CD4-positive, alpha-beta T cell treated with Interleukin-1 beta for 1 hour (primary cell): ENCODE measurements at places on chromosomes 7 and 10.

GRCh38 chr10:122264436-122264835, 6.7 kb upstream of the BTBD16 start:
- DNase-seq: no peak

DNA sequence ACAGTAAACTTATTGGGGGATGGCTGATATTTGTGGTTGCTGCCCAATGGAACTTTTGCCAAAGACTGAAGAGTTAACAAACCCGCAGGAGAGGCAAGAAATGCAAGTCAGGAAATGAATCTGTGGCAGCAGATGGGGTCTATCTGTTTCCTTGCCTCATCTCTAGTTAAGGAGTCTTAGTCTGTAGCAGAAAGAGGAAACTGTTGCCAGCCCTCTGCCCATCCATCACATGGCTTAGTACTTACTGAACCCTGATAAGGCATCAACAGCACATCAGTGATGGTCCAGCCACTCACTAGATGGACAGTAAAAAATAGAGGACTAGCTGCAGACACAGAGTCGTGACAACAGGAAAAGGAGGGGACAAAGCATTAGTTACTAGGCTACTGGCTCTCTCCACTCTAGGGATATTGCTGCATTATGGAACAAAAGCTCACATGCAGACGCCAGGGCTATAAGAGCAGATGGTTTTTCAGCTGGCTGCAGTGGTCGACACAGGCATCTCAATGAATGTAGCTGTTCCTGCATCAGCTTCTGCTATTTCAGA, 614.7 kb downstream of the PARD3 start:
- no peak for DNase-seq

DNA sequence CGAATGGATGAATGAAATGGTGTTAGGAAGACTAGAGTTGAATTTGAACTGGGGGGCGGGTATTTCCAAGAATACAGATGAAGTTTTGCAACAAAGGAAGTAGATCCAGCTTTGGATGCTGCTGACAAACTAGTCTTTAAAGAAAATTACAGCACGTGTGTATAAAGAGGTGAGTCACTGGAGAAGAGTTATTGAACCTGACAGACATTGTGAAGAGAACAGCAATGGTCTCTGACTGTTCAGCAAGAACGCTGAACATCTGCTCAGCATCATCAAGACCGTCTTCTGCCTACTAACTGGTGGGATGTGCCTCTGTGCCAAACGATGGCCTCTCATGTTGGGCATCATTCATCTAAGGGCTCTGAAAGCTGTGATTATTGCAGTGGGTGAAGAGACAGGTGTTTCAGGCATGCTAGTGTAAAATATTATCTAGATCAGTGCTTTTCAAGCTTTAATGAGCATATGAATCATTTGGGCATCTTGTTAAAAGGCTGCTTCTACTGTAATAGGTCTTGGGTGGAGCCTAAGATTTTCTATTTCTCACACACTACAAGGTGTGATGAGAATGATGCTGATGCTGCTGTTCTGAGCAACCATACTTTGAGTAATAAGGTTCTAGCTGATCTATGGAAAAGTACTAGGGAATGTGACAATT, 291.3 kb downstream of the PTEN start:
- DNase-seq: no peak

- DNase-seq: no peak
Observed at GRCh38 chr7:771234-772004, 44.3 kb upstream of the PRKAR1B start.

DNA sequence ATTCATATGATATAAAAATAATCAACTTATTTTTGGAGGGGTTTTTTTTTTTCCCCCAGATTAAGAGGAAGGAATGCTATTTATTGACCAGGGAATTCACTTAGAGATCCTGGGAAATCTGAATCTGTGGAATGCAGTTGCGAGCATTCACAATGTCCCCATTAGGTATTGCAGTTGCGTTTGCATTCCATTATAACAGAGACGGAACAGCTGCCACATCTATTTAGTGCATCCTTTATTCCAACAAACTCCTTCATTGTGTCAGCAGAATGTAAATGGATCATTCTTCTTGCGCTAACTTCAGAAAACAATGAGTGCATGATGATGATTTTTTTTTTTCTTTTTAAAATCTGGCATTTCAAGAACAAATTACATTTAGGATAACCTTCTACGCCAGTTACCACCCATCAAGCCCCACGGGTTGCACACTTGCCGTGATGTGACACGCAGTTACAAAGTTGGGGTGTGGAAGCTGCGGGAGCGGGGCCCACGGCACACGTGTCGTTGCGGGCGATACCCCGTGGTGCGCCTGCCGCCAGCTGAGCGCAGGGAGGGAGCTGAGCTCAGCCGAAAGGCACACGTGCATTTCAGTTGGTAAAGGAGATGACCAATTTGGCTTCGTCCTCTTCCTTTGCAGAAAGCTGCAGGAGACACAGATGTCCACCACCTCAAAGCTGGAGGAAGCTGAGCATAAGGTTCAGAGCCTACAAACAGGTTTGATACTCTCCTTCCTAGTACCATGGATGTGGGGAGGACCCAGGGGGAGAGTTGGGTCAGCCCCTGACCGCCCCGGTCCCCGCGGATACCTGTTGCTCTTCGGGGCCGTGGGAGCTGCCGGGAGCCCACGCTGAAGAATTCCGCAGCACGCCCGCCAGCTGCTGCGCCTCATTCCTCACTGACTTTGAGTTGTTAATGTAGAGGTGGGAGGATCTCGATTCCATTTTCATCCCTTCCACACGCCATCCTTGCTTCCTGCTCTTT, 175.3 kb upstream of the SH2B2 start:
- DNase-seq: no peak
